Hindlimb muscle (tissue), 1 donor: ENCODE measurements at places on chromosomes 1 and 21. TPM values are rescaled to one million over a fixed set of nuclear protein-coding genes. Genes with fewer than 3 reads are reported as not detected.

The AADACL4 gene
- polyA plus RNA-seq = 0.13 TPM

The PTGFR gene
- 44.3 TPM for polyA plus RNA-seq

The VASH2 gene
- polyA plus RNA-seq = 34.8 TPM

The NBPF4 gene
- not detected for polyA plus RNA-seq

DNA sequence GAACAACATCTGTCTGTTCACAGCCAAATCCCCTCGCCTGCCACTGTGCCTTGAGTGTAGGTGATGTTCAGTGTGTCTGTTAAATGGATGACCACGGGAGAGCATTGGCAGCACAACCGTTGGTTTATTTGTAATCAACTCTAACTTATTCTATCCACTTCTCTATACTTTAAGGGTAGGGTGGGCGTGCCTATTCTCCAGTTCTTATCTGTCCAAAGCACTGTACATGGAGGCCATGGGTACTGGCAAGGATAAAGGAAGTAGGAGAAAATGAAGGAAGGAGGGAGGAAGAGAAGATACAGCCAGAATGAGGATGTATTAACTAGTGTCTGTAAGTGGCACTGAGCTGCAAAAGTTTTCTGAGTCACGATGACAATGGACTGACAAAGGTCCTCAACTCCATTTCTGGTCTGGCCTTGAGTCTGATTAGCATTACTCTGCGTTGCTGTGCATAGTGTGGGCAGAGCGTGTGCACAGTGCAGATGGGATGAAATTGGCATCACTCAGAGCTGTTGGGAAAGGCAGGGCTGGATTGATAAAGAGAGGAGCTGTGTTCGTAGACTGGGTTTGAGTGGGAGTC lies 7.1 kb downstream of the RHOU start:
- DNase-seq = no peak

DNA sequence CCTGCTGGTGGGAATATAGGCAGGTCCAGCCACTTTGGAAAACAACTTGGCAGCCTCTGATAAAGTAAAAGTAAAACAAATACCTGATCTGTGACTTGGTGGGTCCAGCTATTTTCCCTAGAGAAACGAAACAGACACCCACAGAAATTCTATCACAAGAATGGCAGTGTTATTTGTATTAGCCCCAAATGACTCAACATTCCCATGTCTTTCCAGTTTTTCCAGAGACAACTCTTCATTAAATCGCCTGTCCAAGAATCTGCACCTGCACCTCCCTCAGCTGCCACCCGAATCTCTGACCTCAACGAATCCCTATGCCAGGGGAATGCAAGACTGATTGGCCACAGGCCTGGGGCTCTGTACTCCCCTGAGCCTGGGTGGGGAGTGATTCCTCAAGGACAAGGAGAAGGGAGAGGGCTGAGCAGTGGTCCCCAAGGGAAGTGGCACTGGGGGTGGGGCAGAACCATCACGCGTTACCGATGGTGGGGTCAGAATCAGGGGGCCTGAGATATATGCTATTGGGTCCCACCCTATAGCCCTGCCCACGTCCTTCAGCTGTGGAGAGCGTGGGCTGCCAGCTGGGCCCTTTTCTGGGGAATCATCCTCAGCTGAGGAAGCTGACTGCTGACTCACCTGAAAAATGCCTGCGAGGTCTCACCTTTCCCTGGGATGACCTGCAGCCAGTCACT lies 553.0 kb downstream of the PTPRU start:
- DNase-seq = no peak

GRCh38 chr1:100713626-100714025 lies 5.9 kb upstream of the VCAM1 start:
- no peak for DNase-seq

DNA sequence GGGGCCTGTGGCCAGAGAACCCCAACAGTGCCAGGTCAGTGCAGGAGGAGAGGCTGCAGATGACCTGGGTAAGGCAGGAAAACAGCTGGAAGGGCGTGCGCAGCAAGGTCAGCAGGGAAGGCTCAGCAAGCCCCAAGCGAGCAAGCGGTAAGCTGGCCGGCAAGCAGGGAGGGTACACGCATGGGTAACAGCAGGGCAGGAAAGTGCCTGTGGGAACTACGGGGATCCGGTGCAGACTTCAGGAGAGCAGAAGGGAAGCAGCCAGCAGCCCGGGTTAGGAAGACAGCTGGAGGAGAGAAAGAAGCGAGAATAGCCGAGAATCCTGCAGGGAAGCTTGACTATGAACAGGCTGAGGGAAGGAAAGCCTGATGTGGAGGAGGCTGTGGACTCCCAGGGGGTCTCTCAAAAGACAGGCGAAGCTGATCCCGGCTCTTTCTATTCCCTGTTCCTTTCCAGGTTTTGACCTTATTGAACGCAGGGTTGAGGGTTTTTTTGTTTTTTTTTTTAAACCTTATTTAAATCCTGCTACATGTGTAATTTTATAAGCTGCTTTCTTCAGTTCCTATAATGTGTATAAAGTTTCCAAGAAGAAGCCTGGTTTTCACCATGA lies 20.9 kb downstream of the UMODL1 start:
- no peak for DNase-seq

DNA sequence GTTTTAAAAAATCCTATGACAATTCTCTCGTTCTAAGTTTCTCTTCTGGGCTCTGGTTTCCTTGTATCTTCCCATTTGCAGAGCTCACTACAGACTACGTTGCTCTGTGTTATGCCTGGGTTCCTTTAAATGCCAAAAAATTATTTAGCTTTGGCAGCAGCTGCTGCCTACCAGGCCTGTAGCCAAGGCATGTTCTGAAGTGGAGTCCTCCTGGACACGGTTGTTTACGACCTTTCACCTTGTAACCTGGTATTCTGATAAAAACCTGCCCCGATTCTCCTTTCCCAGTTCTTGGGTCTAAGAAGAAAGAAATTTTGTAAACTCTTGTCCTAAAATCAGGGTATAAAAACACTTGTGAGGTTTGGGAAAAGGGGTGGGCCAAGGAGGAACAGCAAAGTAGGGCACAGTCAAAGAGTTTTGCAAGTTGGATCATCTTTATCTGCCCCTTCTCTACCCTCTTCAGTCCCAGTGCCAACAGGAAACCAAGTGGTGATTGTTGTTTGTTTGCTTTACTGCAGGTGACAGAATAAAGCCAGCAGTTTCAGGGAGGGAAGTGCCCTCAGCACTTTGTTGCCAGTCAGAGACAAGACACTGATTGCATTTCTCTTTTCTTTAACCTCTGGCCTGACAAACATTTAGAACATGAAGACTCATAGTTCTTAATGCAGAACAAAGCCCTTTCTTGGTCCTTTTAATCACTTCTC lies 3.1 kb upstream of the TXNIP start:
- DNase-seq = no peak
